ENCODE measurements at places on chromosomes 16 and 17.

DNA sequence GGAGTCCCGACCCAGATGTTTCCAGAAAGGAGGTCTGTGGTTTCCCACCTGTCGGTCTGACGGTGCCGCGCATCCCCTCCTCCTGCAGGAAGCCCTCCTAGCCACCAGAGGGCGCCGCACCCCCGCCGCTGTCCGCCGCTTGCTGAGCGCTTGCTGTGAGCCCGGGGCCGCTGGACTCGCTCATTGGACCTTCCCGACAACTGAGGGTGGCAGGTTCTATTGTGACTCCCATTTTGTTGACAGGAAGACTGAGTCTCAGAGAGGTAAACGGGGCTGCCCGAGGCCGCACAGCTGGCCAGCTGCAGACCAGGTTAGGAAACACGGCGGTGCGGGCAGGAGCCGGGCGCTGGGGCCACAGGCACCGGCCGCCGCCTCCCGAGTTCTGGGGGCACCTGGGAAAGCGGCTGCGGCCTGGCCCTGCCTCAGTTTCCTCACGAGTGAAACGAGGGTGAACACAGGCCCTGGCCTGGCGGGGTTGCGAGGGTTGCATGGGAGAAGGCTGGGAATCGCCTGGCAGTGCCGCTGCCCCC lies 191.1 kb upstream of the CIBAR2 start:
- DNase-seq, result peak; percentile 76

GRCh38 chr17:45050481-45051059 lies 862 bp downstream of the DCAKD start:
- DNase-seq, result peak; percentile 28

- DNase-seq, result no peak
These were observed 537 bp downstream of the SLC35B1 start for GRCh38 chr17:49707246-49707607.

DNA sequence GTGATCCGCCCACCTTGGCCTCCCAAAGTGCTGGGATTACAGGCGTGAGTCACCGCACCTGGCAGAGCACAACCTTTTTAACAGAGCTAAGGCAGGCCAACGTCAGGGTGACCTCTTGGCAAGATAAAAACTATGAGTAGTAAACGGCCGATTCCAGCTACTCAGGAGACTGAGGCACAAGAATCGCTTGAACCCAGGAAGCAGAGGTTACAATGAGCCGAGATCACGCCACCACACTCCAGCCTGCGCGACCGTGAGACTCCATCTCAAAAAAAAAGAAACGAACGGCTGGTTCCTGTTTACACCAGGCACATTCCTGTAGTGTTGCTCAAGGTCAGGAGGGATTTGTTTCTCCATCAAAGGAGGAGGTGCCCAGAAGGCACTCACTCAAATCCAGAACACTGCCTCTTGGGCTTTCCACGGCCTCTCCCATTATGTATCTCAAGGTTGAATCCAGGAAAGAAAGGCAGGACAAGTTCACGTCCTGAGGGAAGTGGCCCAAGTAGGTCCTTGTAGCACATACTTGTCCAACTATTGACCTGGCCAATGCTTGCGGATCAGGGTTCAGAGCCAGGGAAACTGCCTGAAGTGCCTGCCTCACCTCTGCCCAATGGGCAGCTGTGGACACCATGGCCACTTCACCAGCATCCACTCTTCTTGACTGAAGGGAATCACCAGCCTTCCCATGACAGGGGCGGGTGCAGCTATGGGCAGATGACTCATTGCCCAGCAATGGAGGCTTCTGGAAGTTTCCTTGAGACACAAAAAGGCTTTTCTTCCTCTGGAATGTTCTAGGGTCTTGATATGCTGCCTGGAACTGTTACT lies 13.5 kb downstream of the KNOP1 start:
- DNase-seq, result no peak

DNA sequence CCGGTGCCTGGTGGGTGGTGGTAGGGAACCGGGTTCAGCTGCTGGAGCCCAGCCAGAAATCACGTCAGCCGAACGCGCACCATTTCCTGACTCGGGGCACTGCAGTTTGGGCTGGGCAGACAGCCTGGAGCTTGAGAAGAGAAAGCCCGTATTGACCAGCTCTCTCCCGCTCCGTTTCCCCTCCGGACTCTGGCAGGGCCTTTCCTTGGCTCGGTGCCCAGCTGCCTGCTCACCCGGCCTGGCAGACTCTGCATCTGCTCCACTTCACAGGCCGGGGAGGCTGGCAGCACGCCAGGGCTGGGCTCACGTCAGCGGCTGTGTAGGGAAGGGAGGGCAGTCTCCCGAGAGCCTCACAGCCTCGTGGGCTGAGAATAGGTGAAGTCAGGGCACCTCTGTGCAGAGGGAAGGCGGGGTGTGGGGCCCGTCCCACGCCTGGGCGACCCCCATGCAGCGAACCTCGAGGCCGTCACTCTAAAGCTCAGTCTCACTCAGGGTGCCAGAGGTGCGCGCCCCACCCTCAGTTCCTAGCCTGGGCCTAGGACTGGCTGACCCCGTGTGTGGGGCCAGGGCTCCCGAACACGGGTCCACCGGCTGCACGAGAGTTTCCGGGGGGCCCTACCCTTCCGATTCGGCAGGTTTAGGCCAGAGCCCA lies 59.1 kb downstream of the OR1D5 start:
- peak; percentile 51 for DNase-seq

GRCh38 chr17:39939588-39940419 lies 12.3 kb downstream of the LRRC3C start:
- no peak for DNase-seq

DNA sequence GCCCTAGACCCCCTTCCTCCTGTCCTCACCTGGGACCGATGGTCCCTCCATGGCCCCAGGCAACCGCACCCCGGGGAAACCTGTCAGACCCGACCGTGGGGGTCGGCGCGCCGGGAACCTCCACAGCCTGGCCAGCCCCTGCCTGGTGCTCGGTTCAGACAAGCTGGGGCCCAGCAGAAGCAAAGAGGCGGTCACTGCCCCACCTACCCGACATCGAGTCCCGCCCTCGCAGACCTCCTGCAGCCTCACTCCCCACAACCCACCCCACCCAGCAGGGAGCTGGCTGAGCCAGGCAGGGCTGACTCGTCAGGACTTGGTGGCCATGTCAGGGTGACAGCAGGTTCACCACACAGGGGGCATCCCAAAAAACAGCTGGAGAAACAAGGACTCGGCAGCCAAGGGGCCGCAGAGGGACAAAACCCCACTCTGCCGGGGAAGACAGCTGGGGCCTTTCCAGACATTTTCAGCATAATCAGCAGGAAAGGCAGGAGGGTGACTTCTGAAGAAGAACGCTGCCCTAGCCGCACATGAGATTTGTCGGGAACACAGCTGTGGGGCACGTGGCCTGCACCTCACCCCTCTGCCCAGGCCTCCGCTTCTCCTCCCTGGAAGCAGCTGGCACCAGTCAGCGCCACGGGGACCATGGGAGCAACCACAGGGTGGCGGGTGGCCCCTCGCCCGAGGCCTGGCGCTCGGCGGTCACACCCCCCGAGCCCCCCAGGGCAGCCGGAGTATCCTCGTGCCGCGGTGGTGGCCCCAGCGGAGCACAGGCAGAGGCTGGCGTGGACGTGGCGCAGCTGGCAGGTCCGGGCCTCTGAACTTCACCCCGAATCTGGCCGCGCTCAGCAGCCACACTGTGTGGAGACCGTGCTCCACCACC lies 22.9 kb downstream of the GNPTG start:
- no peak for DNase-seq

GRCh38 chr16:88642881-88643643 lies 4.7 kb downstream of the IL17C start:
- DNase-seq, result no peak

DNA sequence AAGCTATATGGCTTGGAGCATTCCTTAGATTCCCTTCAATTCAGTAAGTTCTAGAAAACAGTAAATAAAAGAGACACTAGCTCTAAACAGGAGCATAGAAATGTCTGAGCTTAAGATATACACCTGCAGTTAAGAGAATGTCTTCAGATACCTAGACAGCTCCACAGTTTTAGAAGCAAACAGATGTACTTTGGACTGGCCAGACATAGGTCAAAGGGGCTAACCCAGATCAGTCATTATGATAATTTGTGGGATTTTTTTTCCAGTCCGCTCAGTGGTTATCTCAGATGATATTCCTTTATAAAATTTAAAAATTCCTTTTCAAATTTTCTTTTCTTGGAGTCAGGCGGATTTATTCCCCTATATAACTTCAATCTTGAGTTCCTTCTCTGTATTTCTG lies 65.8 kb upstream of the RASL10B start:
- no peak for DNase-seq

DNA sequence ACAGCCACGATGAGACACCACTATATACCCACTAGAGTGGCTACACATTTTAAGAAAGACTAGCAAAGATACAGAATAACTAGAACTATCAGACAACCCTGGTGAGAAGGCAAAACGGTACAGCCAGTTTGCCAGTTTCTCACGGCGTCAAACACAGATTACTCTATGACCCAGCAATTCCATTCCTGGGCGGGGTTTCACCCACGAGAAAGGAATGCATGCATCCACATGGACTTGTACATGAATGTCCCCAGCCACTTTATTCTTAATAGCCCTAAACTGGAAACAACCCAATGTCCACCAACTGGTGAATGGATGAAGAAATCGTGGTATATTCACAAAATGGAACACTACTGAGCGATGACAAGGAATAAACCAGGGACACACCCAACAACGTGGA lies 74.5 kb downstream of the MYH10 start:
- no peak for DNase-seq

DNA sequence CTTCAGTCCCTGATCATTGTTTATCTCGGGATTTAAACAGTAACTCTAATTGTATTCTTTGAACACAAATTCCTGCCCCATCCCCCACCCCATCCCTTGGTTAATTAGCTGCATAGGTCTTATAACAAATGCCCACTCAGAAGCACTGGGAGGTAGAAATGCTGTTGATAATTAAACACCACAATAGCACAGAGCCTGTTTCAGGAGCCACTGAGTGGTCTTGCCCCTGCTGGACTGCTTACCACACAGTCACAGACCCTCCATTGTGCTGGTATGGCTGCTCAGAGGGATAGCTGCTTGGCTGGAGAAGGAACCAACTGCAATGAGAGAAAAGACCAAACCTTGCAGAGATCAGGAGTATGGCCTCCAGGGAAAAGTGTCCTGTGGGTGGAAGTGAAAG lies 214.1 kb downstream of the ANKFN1 start:
- DNase-seq, result no peak

- peak; percentile 11 for DNase-seq
These were observed 99.9 kb downstream of the EFCAB13 start for GRCh38 chr17:47423406-47424295.

- no peak for DNase-seq
These were observed 618 bp downstream of the RUSF1 start for GRCh38 chr16:31507617-31507928.

GRCh38 chr17:35769895-35770486 lies 9.3 kb downstream of the C17orf50 start:
- no peak for DNase-seq

- no peak for DNase-seq
These were observed 9.2 kb downstream of the CD300LG start for GRCh38 chr17:43856141-43856540.

DNA sequence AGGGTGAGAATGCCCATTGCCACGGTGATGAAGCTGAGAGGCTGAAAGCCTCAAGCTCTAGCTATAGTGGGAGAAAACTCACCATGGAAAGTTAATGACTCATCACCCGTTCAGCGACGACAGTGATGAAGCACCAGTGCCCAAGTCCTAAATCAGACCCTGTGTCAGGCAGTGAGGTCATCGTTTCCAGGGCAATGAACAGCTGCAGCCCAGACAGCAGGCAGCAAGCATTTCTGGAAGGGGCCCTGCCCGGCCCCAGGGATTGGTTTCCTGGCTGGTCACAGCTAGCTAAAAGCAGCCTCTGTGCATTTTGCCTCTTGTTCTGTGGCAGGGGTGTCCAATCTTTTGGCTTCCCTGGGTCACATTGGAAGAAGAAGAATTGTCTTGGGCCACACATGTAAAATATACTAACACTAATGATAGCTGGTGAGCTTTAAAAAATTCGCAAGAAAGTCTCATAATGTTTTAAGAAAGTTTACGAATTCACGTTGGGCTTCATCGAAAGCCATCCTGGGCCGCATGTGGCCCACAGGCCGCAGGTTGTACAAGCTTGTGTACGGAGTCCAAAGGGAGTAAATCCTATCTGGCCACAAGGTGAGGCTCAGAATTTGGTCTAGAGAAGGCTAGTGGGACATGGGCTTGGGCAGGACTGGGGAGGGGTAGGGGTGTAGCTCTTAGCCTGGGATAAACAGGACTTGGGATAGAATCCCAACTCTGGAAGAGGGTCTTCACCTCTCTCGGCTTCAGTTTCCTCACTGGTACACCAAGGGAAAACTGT lies 40.6 kb downstream of the MIS12 start:
- peak; percentile 45 for DNase-seq

GRCh38 chr16:1812732-1813163 lies 13.9 kb downstream of the HAGH start:
- peak; percentile 49 for DNase-seq

DNA sequence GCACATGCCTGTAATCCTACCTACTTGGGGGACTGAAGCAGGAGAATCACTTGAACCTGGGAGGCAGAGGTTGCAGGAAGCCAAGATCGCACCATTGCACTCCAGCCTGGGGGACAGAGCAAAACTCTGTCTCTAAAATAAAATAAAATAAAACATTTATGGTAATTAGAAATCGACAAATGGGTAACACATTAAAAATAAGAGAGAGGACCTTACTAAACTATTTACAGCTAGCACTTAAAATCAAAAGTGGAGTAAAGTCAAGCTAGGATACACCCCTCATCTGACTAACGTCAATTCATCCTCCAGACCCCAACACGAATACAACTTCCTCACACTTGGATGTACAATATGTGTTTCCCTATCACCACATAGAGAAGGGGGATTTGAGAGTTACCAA lies 27.8 kb upstream of the RHOT1 start:
- no peak for DNase-seq

GRCh38 chr16:54689072-54689865 lies 241.4 kb upstream of the IRX5 start:
- DNase-seq, result no peak

DNA sequence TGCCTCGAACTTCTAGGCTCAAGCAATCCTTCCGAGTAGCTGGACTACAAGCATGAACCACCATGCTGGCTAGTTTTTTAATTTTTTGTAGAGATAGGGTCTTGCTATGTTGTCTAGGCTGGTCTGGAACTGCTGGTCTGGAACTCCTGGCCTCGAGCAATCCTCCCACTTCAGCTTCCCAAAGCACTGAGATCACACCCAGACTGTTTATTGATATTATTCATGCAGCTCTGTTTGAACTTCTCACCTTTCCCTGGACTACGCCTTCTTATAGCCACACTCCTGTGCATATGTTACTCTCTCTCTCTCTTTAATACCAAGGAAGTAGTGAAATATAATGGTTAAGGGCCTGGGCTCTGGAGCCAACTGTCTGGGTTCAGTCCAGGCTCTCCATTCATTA lies 4.6 kb downstream of the COG7 start:
- no peak for DNase-seq
